ENCODE measurements at places on chromosomes 5 and 9.
A peak's percentile ranks its signal among the peaks of the same experiment; 100 is the strongest.

GRCh38 chr5:169945831-169946261, 34.4 kb downstream of the INSYN2B start:
- no peak for DNase-seq

- no peak for DNase-seq
Measured at GRCh38 chr5:74044936-74045335, 418.9 kb downstream of the ARHGEF28 start.

GRCh38 chr9:128899566-128900322, 17.8 kb downstream of the LRRC8A start:
- DNase-seq: peak; percentile 43

DNA sequence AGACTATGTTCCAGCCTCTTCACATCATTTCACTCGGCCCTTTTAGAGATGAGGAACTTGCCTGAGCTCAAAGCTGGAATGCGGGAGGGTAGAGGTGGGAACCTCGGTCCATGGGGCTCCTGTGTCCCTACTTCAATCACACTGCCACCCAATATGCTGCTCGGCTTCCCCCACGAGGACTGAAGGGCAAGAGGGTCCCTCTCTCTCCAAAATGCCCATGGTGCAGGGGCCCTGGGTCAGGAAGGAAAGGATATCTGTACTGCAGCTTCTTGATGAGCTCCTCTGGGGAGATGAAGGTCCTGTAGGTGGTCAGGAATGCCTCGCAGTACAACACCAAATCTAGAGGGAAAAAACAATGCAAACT, 46.5 kb downstream of the PRRT1B start:
- DNase-seq: no peak

DNA sequence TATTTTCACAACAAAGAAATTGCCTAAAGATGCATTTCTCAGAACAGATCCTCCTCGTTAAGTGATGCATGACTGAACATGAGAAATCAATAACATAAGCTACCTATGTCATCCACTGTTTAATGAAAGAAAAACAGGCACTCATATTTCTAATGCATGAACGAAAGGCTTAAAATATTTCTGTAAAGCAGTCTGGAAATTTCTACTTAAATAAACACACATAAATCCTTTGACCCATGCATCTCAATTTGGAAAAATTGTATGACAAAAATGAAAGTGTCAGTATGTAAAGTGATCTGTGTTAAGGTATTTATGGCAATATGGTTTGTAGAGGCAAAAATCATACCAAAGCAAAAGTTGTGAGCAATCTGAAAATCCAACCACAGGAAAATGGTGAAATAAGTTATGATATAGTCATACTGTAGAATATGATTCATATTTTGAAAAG, 399.2 kb upstream of the GRAMD2B start:
- DNase-seq: no peak

DNA sequence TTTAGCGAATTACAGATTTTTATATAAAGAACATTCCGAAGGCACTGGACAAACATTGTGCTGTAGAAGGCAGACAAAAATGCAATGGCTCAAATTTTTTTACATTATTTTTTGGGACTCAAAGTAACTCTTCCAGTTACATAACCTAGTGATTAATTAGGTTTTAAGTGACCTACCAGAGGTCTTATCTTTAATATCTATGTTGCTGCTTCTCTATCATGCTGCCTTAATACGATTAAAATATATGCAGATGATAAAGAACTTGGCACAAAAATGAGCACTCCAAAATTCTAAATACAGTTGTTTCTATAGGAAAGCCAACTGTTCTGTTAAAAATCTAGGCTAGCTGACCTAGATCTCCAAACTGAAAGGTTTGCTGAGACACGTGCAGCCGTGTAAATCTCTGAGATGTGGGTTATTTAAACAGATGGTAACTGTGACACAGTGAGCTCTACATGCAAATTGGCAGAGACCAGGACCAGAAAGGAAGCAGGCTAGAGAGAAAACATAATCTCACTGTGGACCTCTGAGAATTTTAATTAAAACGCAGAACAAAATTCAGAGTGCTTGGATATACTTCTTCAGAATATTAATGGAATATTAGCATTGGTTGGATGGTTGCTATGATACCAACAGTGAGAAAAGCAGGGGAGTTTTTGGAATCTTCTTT, 56.2 kb downstream of the CAMK4 start:
- DNase-seq: no peak

GRCh38 chr5:79193643-79194042, 42.3 kb upstream of the JMY start:
- no peak for DNase-seq

GRCh38 chr9:22214021-22214420, 204.9 kb upstream of the CDKN2B start:
- no peak for DNase-seq

GRCh38 chr9:20023210-20023905, 234.5 kb upstream of the SLC24A2 start:
- no peak for DNase-seq

DNA sequence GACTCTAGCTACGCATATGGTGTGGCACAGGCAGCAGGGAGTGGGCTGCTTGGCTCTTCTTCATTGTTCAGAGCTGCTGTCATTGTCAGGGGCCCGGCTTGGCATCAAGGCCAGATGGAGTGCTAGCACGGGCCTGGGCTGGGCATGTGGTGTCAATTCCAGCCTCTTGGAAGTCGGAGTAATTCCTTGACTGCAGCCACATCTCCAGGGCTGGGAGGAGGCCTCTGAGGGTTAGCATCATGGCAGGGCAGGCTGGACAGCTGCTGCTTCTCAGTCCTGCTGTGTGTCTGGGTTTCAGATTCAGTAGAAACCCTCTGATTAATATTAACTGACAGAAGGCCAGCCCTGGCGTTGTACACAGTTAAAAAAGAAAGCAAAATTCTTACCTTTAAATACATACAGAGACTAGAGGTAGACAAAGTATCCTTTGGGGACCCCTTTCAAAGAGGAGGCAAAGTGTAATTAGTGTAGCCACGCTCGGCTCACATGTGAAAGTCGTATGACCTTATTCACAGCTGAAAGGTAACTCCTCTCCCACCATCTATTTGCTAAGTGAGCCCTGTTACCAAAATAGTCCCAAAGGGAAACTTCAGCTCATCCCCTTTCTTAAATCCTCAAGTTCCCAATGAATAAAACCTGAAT, 126.4 kb downstream of the DOCK2 start:
- peak; percentile 40 for DNase-seq

- no peak for DNase-seq
Measured at GRCh38 chr5:126251024-126251423, 172.2 kb upstream of the GRAMD2B start.

GRCh38 chr9:136149337-136149736, 30.7 kb upstream of the TMEM250 start:
- DNase-seq: no peak

DNA sequence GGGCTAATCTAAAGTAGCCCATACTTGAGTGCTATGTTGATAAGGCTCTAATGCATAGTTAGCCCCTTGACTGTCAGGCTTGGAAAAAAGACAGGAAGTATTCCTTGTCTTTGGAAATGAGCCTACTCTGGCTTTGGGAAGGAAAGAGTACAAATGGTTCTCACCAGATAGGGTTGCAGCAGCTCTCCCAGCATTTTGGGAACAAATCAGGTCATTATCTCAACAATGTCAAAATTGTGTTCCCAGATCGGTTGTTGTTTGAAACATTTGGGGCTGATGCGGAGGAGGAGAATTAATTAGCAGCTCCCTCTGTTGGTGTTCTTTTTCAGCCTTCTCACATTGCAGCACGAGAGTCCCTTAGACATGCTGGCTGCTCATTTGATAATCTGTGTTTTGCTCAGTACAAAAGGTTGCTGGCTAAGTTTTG, 294.7 kb upstream of the DMRT1 start:
- DNase-seq: no peak

GRCh38 chr5:72392326-72392733, 72.2 kb downstream of the PTCD2 start:
- DNase-seq: no peak

GRCh38 chr9:78298046-78298765, 1.3 kb downstream of the PSAT1 start:
- peak; percentile 24 for DNase-seq

GRCh38 chr5:122661496-122662180, 113.2 kb upstream of the SNX2 start:
- DNase-seq: no peak

GRCh38 chr5:97547999-97548738, 365.1 kb upstream of the RIOK2 start:
- DNase-seq: no peak

DNA sequence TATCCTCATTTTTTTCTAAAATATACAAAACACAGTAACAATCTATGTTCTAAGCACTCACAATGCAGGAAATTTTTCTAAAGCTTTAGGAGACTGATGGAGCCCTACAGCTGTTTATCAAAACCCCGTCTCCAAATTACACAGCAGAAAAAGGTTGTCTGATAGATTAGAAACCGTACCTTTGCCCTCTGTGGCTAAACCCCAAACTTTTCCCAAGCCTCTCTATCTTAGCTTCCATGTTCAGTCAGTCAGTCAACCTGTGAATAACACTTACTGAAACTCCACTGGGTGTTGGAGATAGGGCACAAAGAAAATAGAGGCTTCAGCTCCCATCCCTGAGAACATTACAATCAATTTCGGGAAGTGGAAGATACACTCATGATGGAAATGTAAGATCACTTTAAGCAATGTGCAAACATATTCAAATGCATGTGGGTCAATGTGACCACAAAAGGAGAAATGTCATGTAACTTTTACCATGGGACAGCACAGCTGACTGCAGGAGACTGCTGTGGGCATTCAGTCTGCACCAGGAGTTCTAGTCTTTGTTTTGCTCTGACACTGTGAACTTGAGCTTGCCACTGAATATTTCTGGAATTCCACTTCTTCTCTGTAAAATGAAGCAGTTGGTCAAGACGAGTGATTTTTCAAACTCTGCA, 279.5 kb upstream of the PIK3R1 start:
- no peak for DNase-seq

- no peak for DNase-seq
Measured at GRCh38 chr5:180171568-180172094, 37.4 kb downstream of the RASGEF1C start.
